ENCODE measurements at places on chromosomes 2 and 18.

DNA sequence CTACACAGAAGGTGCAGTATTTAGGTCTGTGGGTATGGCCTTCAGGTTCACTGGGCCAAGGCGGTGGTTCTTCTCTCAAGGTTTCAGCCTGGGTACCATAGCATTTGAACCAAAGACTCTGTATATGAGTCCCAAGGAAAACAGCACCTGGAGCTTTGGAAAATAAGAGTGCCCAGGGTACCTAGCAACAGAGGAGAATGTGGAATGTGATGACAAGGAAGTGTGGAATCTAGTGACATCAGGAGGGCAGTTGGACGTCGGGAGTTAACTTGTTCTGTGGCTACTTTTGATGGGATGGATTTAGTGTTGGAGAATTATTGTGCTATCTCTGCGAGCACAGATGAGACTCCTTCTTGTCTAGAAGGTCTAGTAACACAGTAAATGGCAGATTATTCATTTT is 201.2 kb downstream of the NOL4 start:
- DNase-seq: no peak

- no peak for DNase-seq
These were observed 5.3 kb downstream of the LOXL3 start for GRCh38 chr2:74548285-74548899.

DNA sequence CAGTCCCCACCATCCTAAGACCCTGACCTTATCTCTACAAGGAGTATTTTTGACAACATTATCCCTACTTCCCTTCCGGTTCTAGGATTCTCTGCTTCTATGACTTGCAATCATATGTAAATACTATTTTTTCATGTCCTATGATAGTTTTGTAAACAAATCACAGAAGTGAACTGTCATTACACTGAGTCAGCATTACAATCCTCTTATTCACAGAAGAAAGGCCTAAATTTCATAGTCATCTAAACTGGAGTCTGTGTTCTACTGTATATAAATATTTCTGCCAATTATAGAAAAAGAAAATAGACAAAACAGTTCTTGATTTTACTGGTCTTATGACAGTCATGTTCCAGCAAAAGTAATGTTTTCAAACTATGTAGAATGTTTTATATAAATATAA is 265.1 kb downstream of the NCKAP5 start:
- DNase-seq: no peak

GRCh38 chr2:162840598-162841246 is 2.2 kb upstream of the KCNH7 start:
- DNase-seq: no peak

DNA sequence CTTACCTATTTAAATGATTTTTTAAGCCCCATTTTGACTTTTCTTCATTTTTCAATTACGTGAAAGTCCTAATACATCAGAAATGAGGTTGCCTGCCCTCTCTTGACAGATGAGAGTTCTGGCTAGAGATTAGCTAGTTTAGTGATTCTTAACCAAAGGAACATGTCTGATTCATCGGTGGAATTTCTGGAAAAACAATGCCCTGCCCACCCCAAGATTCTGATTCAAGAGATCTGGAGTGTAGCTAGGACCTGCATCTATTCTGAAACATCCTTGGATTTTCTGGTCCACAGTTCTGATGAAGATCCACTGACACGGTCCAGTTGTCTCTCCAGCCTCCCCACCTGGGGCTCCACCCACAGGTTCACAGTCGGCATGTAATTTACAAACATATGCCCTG is 111.2 kb downstream of the KLF7 start:
- no peak for DNase-seq

DNA sequence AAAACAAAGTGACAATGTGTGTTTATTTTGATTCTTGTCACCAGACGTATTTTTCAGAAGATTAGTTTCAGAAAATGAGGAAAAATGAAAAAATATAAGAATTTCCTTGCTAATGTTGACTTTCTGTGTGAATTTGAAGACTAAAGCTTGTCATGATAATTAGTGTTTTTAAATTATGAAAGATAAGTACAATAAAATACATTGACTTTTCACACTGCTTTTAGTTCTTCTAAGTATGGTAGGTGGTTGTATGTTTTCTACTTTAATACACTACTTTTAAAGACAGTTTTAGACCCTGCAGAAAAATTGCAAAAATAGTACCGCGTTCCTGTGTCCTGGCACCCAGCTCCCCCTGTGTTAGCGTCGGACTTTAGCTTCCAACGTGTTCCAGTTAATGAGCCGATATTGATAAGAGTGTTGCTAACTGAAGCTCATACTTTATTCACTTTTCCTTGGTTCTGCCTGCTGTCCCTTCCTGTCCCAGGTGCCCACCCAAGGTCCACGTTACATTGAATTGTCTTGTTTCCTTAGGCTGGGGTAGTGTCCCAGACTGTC is 695 bp downstream of the RBFA start:
- no peak for DNase-seq
